ENCODE measurements at places on chromosomes 4 and X.
A peak's percentile ranks its signal among the peaks of the same experiment; 100 is the strongest.

- DNase-seq = peak; percentile 4
Observed at GRCh38 chr4:96593422-96593821, 753.5 kb downstream of the PDHA2 start.

- no peak for DNase-seq
Observed at GRCh38 chrX:41785685-41786084, 61.7 kb downstream of the GPR82 start.

GRCh38 chrX:67781132-67781531 is 237.3 kb downstream of the AR start:
- DNase-seq = no peak

DNA sequence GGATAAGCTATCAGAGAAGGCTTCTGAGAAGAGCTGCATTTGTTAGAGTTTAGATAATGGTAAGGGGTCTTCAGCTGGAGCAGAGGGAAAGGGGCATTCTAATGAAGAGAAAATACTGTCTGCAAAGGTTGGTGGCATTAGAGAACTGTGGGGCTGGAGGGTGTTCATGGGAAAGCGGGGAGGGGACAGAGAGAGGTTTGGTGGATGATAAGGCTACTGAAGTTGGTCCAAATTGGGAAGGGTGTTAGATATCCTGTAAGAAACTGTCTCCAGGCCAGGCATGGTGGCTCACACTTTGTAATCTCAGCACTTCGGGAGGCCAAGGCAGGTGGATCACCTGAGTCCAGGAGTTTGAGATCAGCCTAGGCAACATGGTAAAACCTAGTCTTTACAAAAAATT is 59.9 kb downstream of the AFF1 start:
- DNase-seq = no peak

- no peak for DNase-seq
Observed at GRCh38 chr4:42122237-42122636, 30.2 kb downstream of the BEND4 start.

- peak; percentile 30 for DNase-seq
Observed at GRCh38 chr4:113540859-113541258, 220.7 kb downstream of the CAMK2D start.

- DNase-seq = no peak
Observed at GRCh38 chr4:84237008-84237407, 262.1 kb downstream of the NKX6-1 start.

DNA sequence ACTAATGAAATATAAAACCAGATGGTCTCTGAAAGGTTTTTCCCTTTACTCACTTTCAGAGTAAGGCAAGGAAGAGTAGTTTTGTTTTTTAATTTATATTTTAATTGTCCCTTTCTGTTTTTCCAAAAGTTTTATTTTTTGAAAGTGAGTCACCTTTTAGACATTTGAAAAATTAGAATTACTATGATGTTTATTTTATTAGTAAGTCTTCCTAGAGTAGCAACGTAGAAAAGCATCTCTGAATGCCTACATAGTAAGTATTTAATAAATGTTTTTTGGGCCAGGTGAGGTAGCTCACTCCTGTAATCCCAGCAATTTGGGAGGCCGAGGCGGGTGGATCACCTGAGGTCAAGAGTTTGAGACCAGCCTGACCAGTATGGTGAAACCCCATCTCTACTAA is 51.1 kb downstream of the TET2 start:
- DNase-seq = no peak

GRCh38 chr4:99947608-99948007 is 1.2 kb upstream of the DNAJB14 start:
- DNase-seq = no peak

- no peak for DNase-seq
Observed at GRCh38 chr4:1474126-1475090, 68.2 kb upstream of the NKX1-1 start.

DNA sequence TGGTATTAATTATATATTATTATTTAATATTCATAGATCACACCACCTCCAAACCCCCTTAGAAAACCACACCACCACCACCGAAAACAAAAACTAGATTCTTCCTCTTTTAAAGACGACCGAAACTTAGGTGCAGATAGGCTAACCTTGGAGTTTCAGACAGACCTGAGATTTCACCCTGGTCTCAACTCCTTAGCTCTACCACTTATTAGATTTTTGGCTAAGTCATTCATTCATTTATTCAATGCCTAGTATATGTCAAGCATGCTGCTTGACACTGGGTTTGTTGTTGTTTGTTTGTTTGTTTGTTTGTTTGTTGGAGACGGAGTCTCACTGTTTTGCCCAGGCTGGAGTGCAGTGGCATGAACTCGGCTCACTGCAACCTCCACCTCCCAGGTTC is 9.5 kb upstream of the BMP2K start:
- DNase-seq = no peak

- DNase-seq = no peak
Observed at GRCh38 chr4:26947318-26947717, 86.7 kb downstream of the STIM2 start.

DNA sequence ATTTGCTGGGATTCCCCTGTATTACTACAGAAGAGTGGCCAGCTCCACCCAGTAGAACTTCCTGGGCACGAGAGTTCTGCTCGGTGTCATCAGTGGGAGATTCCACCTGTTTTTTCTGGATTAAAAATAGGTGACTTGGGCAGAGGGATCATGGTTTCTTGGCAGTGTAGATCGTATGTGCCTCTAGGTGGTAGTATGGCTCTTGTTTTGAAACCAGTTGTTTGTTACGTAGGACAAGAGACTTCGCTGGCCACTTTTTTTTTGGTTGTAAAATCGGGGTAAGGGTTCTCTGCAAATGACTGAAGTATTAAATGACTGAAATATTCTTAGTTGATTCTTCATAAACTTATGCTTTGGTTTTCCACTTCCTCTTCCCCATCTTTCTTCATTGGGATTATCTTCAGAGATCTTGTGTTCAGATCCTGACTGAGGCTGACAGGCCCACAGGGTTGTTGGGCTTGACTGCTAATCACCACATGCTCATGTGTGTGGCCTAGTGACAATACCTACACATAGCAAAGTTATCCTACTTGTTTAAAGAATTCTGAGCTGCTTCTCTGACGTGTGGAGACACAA is 43.8 kb upstream of the WDR1 start:
- DNase-seq = peak; percentile 42

DNA sequence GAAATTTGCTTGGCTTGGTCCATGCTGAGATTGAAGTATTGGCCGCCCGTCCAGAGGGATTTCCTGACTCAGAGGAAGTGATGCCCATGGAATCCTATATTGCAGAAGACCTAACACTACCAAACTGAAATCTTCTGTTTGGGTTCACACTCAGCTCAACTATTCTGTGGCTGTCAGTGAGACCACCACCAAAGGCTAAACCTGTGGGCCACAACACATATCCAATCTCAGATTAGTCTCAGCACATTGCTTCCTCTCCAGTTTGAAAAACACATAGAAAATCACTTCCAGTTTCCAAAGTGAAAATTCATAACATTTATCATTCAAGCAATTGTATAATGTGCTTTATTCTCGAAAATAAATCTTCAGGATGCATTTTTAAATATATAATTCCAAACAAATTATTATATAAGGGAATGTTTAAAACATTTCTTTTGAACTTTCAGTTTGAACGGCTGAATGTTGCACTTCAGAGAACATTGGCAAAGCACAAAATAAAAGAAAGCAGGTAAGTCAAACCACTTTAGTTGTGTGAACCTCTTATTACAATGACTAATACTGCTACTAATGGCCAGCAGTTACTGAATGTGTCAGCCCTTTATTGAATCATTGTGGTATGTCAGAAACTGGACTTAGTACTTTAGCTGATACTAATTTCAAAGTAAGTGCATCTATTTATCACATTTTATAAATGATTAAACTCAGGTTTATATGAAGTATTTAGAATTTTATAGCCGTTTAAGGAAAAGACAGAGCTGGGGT is 37.0 kb downstream of the GUCY1A1 start:
- no peak for DNase-seq

GRCh38 chr4:94603170-94603747 is 151.5 kb downstream of the PDLIM5 start:
- DNase-seq = peak; percentile 22

DNA sequence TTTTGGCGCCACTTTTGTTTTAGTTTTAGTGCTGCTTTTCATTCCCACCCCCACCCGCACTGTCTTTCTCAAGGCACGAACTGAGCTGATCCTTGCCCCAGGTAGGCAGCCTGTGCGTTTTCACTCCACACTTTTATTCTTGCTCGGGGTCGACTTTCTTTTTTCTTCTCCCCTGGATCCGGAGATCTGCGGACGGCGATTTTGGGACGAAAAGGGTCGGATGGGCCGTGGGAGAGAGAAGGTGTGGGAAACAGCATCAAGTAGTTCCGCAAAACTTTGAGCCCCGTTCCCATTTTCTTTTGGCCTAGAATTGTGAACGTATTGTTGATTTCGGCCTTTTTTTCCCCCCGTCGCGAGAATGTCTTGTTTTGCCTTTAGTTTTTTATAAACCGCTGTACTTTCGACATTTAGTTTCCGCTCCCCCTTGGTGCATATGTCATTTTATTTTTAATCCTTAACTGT is 531 bp downstream of the STAG2 start:
- no peak for DNase-seq

GRCh38 chrX:46209768-46210167 is 335.5 kb downstream of the ZNF674 start:
- peak; percentile 7 for DNase-seq

GRCh38 chr4:22019676-22020075 is 71.1 kb upstream of the KCNIP4 start:
- no peak for DNase-seq

DNA sequence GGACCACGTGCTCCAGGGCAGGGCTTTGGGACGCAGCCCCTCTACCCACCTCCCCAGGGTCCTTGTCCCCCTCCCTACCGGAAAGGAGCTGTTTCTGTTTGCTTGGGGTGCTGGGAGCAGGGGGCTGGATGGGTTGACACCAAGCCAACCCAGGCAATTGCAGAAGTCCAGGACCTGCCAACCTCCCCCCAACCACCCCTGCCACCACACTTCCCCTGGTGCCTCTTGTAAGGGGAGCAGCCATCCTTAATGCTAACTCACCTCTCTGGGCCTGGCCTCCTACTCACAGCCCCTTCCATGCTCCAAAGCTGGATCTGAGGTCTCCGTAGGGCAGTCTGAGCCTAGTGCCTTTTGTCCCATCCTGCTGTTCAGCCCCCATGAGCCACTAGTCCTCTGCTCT is 631.9 kb downstream of the BCOR start:
- no peak for DNase-seq

DNA sequence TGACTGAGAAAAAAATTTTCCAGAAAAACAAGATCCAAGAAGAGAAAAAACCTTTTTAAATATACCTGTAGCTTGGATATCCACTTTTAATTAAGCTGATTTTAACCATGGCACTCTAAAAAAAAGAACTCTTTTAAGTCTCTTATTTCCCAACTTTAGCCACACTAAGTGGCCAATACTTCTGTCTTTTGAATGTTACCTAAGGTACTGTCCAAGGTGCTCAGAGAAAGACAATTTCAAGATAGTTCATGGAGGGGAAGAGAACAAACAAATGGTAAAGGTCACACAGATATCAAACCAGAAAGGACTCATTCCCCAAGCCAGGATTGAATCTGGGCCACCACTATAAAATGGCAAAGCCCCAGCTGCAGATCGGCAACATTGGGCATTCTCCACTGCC is 10.1 kb downstream of the NLRP2B start:
- DNase-seq = no peak

DNA sequence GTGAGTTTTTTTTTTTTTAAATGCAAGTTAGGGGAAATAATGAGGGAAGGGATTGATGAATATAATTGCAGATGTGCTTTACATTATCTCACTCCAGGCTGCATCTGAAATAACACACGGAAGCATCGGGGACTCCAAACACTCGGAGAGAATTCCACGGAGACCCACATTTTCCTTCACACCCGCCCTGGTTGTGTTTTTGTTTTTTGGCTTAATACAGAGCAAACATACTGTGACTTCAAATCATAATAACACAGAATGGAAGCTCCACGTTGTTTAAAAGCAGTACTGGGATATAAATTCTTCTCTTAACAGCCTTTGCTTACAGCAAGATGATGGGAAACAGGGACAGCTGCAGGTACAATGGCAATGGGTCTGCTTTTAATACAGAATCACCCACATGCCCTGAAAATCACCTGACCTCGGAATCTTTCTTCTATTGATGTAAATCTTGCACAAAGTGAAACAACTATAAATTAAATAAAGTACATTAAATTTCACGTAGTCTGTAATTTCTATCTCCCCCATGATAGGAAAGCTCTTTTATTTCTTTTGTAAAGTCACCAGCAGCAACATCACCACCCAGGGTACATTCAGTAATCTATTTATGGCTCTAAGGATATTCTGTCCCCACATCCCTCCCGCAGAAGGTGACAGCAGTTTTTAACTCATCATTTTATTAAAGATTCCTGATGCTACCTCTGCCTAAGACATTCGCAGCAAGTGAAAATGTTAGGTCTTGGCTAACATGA is 119.3 kb downstream of the ZNF827 start:
- no peak for DNase-seq

GRCh38 chr4:86006057-86006456 is 353.8 kb downstream of the MAPK10 start:
- no peak for DNase-seq

- DNase-seq = no peak
Observed at GRCh38 chr4:109429545-109429944, 4.1 kb upstream of the SEC24B start.

- DNase-seq = no peak
Observed at GRCh38 chr4:143771269-143771668, 70.8 kb upstream of the FREM3 start.

- no peak for DNase-seq
Observed at GRCh38 chr4:158422546-158422945, 99.1 kb upstream of the RXFP1 start.

GRCh38 chr4:101277671-101278070 is 69.7 kb downstream of the PPP3CA start:
- DNase-seq = peak; percentile 18

DNA sequence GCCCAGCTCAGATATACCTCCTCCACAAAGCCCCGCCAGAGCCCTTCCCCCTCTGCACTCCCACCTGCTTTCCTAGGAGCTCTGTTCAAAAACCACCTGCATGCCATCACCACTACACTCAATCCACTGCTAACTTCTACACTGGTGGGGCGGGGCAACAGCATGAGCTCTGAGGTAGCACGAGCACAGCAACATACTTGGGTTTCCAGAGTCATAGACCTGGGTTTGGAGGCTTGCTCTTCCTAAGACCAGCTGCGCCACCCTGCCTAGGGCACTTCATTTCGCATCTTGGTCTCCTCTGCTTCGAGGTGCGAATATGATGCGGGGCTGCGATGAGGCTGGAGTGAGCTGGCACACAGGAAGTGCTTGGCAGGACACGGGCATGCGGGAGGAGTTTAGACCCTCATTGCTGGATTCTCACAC is 3.6 kb downstream of the SASH3 start:
- DNase-seq = no peak

Data from hepatocyte (in vitro differentiated cells).